ENCODE measurements at places on chromosomes 3 and 15.

- no peak for DNase-seq
Measured at GRCh38 chr3:31985831-31986230, 4.3 kb downstream of the ZNF860 start.

GRCh38 chr15:80736560-80736959, 41.5 kb downstream of the ABHD17C start:
- no peak for DNase-seq

DNA sequence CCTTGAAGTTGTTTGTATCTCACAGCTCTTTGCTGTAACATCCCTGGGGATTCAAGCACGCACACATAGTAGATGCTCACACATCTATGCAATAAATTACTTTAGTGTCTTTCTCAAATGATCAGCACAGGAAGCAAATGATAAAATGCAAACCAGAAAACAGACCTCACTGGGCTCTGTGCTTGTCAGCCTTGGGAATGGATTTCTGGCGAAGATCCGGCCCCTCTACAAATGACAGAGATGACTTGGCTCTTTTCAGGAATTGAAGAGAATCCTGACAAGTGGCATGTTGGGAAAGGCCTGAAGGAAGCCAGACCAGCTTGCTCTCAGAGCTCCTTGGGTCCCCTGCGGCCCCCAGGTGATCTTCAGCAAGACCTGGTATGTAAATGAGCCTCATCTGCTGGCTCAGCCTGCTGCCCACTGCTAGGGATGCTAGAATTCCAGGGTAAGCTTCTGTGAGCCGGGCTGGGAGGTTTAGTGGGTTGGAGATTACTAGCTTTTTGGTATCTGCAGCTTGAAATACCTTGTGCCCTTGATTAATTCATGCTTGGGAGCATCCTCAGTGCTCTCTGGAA, 54.1 kb downstream of the LPP start:
- no peak for DNase-seq

DNA sequence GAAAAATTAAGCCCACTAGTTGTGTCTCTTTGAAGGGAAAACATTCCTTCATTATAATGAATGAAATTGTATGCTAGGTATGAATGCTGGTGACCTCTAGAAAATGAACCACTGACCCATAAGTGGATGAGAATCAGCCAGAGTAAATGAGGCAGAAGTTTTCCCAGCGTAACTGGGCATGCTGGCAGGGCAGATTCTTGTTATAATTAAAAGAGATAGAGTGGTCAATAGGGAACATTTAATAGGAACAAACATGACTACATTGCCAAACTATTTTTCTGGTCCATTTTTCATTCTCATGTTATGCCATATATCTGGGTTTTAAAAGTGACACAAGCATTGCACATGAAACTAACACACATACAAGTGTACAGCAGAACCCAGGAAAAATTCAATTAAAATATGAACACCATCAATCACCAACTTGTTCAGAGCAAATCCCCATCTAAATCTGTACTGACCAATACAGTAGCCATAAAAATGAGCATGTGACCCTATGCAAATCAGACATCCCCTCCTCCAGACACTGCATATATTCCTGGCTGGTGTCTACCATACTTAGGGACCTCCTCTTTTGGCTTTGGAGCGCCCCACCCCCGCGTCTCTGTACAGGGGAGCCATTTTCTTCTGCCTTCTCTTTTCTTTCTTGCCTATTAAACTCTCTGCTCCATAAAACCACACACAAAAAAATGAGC, 4.0 kb downstream of the CLRN1 start:
- DNase-seq, result no peak

DNA sequence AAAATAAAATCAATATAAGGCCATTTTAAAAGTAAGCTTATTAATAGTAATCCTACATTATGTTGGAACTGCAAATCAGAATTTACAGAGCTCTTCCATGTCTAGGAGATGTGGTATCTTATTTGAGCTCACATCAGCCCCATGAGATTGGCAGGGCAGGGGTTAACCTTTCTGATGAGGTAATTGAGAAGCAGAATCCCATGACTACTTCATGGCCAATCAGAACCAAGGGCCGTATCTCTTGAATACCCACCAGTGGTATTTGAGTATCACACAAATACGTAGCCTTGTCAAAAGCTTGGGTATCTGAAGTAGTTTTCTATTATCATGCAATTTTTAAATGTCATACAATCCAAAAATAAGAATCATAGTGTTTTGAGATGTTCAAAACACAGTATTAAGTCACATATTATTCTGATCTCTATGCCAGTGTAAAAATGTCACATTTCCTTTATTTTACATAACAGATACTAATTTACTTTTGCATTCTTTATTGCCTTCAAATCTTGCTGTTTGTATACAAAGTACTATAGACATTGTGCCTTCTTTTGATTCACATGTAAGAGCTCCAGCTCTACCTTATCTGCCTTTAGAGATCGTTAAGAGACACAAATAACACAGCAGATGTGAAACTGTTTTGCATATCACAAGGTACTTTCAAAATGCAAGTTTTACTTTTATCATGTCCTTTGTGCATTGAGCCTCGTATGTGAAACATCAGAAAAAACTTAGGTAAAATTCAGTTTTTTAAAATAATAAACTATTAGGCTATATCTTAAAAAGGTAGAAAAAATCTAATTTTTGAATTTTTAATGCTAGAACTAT, 251.7 kb upstream of the GOLGA6L4 start:
- no peak for DNase-seq

DNA sequence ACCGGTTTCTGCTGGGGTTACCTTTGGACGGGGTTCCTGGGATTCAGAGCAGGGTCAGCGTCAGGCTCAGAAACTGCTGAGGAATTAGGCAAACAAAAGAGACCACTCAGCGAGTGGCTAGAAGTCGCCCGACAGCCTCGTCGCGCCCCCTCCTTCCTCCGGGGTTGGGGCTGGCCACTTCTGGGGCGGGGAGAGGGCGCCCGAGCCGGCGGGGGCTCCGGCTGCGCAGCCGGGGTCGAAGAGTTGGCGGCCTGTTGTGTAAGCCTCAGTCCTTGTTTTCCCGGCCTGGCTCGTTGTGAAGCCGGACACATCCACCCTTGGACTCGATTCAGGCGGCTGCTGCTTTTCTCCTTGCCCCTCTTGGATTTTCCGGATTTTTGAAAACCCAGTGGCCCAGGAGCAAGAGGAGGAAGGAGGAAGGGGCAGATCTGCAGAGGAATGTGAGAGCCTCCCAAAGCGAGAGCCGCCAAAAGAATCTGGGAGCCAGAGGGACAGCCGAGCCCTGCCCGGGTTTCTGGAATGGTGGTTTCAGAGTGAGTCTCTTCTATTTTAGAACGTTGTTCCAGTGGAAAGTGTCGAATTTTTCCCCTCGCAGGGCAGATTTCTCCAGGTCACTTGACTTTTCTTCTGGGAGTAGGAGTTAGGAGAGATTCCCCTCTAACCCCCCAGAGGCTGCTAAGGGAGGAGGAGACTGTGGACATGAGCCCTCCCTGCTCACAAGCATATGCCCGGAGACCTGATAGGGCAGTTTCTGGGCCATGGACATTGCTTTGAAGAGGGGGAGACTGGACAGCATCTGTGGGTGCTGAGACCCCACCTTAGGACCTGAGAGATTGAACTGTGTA, 666 bp downstream of the SNX33 start:
- no peak for DNase-seq

- DNase-seq, result no peak
Measured at GRCh38 chr3:125042725-125043406, 12.9 kb downstream of the HEG1 start.

DNA sequence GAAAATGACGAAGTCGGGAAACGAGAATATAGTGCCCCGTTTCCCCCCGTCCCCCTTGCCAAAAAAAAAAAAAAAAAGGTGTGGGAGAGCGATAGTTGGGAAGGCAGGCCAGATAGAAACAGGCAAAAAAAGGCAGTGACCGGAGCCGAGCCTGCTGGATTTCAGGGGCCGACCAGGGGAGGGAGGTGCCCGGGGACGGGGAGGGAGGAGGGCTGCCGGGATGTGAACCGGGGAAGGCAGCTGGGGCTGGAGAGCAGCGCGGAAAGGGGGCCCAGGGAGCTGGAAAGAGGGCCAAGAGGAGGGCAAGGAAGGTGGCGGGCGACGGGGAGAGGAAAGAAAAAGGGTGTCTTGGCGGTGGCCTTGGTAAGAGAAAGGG, 837 bp downstream of the LRRN1 start:
- DNase-seq, result no peak

GRCh38 chr15:50791486-50791885, 26.0 kb upstream of the SPPL2A start:
- no peak for DNase-seq

GRCh38 chr3:116112696-116113095, 332.6 kb downstream of the LSAMP start:
- no peak for DNase-seq

GRCh38 chr15:59689626-59690236, 611 bp upstream of the BNIP2 start:
- DNase-seq, result peak; percentile 72

- no peak for DNase-seq
Measured at GRCh38 chr3:56956906-56957305, 103.6 kb upstream of the SPATA12 start.

DNA sequence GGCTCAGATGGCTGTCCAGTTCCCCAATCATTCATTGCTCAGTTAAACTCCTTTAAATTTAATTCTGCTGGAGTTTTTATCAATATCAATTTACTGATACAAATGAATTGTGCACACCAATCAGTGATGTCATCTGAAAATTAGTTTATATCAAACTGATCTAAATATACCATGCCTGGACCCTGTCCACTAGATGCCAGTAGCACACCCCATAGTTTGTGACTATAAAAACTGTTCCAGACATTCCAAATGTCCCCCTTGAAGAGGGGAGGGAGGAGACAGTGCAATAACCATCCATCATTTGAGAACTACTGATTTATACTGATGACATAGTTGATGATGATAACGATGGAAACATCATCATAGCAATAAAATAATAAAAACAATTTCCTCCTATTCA, 232.1 kb downstream of the MAGI1 start:
- DNase-seq, result no peak

- DNase-seq, result no peak
Measured at GRCh38 chr3:124121379-124122312, 129.7 kb upstream of the ROPN1 start.

- no peak for DNase-seq
Measured at GRCh38 chr3:77935418-77935817, 895.5 kb downstream of the ROBO2 start.

DNA sequence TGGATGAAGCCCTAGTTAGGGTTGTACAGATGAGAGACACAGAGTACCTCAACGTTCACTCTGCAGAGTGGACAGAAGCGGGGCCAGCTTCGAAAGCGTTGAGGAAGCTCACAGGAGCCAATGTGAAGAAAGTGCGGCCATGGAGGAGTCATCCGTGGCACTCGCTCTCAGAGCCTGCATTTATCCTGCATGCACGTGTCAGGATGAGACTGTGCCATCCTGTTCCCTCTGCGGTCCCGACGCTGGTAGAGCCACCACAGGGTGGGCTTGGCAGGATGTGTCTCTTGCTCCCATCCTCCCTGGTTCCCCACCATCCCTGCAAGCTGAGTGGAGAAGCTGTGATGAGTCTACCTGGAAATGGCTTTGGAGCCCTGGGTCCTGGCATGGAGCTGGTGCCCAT, 39.3 kb downstream of the KLHL25 start:
- no peak for DNase-seq

GRCh38 chr3:120764206-120764605, 21.7 kb downstream of the GTF2E1 start:
- DNase-seq, result no peak

DNA sequence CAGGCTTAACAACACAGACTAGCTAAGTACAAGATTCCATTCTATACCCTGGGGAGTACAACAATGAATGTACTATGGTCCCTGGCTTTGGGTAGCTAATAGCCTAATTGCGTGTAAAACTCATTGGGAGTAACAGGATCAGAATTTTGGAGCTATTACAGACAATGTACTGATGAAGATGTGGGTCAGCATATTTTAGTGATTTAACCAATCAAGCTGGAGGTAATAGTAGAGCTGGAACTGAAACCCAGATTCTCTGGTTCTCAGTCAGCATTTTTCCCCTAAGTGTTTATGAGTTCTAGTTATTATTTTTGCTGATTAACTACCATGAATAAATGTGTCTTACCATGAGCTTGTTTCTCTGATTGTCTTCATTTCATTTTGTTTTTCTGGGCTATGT, 578.7 kb downstream of the NLGN1 start:
- DNase-seq, result no peak

DNA sequence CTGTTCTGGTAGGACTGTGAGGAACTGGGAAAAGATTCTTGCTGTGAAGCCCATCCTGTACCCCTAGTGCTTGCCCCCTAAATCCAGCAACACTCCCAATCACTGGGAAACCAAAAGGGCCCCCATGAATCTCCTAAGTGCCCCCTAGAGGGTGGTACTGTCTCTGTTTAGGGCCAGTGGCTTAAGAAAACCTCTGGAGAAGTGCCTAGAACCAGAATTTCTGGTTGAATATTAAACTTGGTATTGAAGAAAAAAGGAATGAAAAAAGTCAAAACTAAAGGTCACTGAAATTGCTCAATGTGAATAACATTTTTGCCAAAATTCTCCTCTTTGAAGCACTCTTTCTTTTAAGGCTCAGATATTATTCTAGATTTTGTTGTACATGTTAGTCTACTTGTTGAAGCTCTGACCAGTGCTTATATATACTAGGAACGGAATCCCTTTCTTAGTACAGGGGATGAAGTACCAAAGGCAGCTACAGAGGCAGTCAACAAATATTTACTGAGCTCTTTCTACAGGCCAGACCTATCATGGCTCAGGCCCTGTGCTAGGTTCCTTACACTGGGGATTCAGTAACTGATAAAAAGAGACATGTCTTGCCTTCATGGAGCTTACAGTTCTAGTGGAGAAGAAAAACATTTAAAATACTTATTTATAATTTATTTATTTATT, 138.8 kb downstream of the MYLK start:
- no peak for DNase-seq

GRCh38 chr15:68205954-68206539, 915 bp upstream of the CALML4 start:
- DNase-seq, result peak; percentile 34

GRCh38 chr3:191085091-191085490, 114.0 kb upstream of the OSTN start:
- no peak for DNase-seq

GRCh38 chr3:32620611-32621310, 50.1 kb upstream of the DYNC1LI1 start:
- no peak for DNase-seq

DNA sequence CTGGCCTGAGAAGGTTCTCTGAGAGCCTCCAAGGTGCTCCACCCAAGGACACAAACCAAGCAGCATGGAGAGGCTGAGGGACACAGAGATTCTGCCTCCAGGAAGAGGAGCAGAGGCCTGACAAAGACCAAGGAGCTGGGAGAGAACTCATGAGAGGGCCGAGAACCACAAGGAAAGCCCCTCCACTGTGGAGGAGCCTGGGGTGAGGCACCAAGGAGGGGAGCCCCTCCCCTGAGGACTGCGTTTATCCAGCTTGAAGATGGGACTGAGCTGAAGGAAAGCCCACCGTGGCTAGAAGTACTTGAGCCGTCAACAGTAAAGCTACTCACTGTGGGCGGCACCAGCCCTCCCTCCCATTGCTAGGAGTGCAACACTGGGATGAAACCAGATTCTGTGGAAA, 63.1 kb upstream of the MEF2A start:
- DNase-seq, result no peak

DNA sequence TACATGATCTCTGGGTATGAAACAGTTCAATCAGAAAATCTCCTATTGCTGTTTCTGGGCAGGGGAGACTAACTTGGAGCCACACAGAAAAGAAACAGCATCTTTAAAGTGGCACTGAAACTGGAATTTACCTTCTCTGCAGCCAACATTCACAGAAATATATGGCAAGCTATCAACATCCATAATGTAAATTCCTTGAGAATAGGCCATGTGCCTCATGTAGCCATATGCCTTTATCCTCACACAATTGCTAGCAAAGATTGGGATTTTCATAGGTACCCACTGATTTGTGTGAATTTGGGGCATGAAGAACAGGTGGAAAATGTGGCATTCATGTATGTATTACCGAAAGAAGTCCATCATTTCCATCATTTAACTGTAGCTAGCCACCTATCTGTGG, 386.3 kb upstream of the TMCO5A start:
- DNase-seq, result no peak
